ENCODE measurements at places on chromosomes 12 and 14.

DNA sequence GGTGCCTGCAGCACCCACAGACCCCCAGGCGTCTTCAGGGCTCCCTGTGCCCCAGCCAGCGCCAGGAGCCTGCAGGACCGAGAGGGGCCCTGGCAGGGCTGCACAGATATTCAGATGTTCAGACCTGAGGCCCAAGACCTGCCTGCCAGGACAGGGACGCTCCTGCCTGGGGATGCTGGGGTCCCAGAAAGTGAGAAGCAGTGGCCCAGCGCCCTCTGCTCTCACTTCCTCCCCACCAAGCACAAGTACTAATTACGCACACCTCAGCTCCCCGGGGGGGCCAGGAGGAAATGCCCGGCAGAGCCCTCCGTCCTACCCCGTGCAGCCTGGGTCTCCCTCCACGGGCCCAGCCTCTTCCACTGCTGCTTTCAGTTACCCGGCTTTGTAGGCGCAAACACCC is 28.8 kb upstream of the INF2 start:
- DNase-seq: no peak

DNA sequence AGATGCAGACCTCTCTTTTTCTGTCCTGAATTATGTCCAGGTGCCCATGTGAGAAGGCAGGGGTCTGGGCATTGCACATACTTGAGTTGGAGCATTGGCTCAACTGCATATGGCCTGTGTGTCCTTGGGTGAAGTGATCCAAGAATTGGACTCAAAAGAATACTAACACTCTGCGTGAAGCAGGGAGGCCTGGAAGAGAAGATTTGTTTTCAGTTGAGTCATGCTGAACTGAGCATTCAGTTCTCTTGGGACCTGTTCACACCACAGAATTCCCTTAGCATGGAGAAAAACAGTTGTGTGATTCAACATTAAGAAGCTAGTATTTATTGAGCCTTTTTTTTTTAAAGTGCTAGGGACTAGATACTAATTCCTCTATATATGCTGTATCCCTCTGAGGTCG is 164.7 kb upstream of the TBX3 start:
- no peak for DNase-seq

- DNase-seq: no peak
Observed at GRCh38 chr14:104581521-104581920, 2.0 kb downstream of the C14orf180 start.

DNA sequence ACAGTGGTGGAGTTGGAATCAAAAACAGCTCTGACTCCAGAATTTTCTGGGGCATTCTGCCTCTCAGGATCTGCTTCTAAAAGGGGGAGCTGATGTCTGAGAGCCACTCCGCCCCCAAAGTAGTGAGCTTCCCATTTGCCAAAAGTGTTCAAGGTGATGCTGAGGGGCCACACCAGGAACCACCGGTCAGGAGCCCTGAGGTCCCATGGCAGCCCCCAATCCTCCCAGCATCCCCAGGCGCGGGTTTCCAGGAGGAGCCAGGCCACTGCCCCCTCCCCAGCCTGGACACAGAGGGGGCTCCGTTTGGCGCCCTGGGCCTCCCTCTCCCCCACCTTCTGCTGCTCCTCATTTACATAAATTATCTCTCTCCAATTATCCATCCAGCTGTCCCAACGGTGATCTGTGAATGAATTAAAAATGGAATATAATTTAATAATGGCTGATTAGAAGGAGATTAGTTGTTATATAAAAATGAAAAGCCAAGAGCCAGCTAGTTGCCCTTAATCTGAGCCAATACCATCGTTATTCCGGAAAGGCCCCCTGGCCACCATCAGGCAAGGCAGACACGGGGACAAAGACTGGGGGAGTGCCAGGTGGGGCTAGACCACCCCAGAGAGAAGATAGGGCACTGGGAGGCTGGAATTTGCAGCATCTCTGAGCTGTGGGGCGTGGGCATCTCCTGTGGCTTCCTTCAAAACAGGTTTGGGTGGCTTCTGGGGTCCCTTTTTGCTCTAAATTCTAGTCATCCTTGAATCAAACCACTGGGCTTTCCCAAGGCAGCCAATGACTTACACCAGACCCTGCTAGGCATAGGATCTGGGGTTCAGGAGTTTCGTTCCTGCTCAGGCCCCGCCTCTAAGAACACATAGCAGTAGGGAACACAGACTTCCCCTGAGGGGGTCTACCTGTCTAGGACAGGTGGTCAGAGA is 19.7 kb upstream of the VSX2 start:
- no peak for DNase-seq

DNA sequence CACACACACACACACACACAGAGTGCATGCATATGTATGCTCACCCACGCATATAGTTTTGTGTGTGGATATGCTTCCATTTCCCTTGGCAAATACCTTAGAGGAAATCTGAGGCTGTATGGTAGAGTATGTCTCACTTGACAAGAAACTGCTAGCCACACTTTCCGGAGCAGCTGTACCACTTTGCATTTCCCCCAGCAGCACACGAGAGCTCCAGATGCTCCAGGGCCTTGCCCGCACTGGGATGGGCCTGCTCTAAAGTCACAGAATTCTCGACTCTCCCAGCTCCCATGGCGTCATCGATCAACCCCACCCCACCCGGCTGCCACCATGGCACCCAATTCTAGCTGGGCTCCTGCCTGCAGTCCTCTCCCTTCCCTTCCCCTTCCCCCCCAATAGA is 21.9 kb downstream of the CLMN start:
- no peak for DNase-seq
